NCI-H2227 treated with DMSO at 0.1 percent for 48 hours (cell line): ENCODE measurements at places on chromosomes 16 and 17.

DNA sequence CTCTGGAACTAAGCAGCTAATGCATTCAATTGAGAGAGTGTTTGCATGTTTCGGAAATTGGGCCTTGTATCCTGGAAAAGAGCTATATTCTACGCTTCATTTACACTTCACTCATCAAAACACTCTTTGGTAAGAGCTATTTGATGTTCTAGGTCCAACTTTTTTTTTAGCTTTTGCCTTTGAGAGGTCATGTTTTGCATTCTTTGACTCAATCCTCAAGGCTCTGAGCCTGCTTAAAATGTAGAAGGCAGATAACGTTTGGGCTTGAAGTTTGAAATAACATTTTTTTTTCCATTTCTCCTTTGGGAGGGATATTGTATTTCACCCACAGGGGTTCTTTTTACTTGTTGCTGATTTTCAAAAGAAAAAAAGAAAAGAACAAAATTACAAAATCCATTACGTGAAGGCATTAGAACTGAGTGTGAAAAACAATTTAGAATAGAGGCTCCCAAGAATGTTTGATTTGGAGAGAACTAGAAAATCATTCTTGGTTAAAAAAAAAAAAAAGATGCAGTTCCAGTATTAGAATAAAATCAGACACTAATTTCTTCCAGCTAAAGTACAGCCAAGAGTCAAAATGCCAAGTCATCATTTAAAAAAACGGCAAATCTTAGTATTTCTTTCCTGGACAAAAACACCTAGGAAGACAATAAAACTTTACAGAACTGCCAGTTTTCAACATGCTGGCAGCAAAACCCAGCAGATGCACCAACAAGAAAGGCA lies 268.5 kb downstream of the GRIN2A start:
- DNase-seq, result no peak

GRCh38 chr16:62700426-62701294 lies 664.4 kb upstream of the CDH8 start:
- no peak for DNase-seq

- DNase-seq, result no peak
These were observed 27.0 kb downstream of the MRTFB start for GRCh38 chr16:14098081-14098480.

DNA sequence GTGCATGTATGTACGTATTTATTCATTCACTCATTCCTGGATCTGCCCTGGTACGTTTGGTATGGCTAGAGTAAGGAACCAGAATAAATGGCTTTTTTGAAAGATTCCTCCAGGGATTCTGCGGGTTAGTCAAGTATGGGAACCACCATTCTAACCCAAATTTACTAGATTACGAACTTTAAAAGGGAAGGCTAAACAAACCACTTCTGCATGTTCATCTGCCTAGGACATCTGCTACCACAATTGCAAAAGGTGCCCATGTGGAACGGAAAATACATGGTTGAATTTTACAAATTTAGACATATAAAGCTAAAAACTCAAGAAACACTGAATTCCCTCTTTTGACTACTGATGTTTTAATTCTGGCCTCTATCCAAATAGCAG lies 22.1 kb downstream of the CYTH1 start:
- no peak for DNase-seq

GRCh38 chr16:22671301-22672076 lies 142.5 kb upstream of the HS3ST2 start:
- DNase-seq, result no peak

- no peak for DNase-seq
These were observed 361.5 kb downstream of the SNX29 start for GRCh38 chr16:12337871-12338655.

GRCh38 chr17:78372841-78373240 lies 5.6 kb upstream of the PGS1 start:
- no peak for DNase-seq

DNA sequence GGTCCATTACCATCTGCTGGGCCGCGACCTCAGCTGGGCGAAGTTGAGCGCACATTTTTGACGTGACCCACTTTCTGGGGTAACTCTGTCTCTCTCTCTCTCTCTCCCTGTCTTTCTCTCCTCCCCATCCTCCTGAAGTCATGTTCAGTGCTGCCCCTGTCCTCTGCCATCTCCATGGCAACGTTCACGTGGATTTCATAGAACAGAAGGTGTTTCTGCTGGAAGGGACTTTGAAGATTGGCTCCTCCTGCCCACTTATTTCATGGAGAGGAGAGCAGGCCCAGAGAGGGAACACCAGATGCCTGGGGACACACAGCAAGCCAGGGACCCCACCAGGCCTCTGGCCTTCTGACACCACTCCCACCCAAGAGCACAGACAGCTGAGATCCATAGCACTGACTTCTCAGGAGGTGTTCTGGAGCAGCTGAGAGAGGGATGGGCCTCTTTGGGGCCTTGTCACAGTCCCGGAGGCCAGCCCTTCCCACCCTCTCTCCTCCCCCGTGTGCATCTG lies 4.2 kb upstream of the CCNF start:
- no peak for DNase-seq

DNA sequence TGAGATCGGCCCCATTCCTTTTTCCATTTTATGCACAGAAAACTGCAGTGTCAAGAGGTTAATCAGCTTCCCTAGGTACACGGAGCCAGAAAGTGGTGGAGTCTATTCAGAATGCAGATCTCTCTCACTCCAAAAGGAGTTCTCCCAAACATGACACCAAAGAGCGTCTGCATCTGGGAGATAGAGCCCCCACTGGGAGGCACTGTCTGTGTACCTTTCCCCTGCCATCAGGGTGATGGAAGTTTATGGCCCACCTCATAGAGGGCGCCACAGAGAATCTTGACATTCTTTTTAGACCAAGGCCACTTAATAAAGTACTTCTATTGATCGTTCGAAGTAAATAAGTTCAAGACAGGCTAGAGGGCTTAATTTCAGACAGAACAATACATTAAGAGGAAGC lies 493.7 kb upstream of the ERCC4 start:
- no peak for DNase-seq
